Stimulated activated CD8-positive, alpha-beta memory T cell treated with anti-CD3 and anti-CD28 coated beads, Interleukin-4, amount 100 ng/mL, for 24 hours (primary cell): ENCODE measurements at places on chromosomes 12 and 14.

DNA sequence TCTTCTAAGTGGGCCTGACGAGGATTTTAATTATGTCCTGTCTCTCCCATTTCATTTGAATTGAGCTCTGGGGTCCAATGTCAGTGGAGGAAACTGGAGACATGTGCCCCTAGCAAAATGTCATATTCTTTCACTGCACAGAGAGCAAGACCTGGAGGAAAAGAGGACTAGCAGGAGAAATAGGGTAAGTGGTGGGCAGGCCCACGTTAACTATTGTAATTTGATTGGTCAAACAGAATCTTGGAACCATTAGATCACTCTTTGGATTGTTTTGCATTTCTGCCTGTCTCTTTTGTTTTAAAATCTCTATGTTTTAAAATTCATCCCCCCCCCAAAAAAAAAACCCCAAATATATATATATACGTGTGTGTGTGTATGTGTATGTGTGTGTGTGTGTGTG, 113.9 kb upstream of the PELI2 start:
- DNase-seq: no peak

DNA sequence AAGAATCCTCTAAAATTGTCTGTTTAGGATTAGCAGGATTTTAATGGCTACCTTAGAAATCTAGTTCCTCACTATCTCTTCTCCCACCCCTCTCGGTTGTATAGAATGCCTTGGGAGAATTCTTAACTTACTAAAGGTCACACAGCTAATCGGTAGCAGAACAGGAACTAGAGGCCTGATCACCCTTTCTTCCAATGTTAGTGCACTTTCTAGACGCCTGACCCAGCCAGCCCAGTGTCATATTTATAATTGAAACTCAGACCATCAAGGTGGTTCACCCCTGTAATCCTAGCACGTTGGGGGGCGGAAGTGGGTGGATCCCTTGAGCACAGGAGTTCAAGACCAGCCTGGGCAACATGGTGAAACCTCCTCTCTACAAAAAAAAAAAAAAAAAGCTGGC, 1.7 kb downstream of the TIGAR start:
- no peak for DNase-seq

- DNase-seq: no peak
Observed at GRCh38 chr12:28865776-28866175, 283.3 kb upstream of the FAR2 start.

DNA sequence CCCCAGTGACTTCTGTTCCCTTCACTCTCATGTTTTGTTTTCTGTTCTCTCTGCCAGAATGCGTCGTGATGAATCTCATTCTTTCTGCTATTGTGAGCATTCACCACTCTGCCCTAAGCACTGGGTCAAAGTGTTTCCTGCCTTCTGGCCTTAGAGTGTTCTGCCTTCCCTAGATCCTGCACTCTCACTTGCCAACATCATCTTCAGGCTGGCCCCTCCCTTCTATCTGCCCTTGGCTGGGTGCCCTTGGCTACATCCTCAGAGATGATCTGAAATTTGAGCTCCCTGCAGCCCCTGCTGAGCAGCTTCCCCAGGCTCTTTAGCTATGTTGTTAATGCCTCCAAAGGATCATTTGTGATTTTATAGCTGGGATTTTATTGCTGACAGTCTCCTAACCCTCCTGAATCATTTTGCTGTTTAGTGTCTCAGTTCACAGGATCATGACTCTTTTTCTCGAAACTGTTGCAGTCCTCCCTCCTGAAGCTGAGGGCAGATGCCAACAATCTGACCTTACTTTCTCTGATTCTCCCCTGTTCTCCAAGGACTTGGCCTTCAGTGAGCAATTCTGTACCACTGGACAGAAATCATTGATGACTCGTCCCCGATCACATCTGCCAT, 4.5 kb downstream of the DHRS2 start:
- no peak for DNase-seq

GRCh38 chr12:12521044-12521485, 41.6 kb downstream of the DUSP16 start:
- DNase-seq: no peak

GRCh38 chr14:60657456-60658210, 8.4 kb upstream of the SIX1 start:
- no peak for DNase-seq

DNA sequence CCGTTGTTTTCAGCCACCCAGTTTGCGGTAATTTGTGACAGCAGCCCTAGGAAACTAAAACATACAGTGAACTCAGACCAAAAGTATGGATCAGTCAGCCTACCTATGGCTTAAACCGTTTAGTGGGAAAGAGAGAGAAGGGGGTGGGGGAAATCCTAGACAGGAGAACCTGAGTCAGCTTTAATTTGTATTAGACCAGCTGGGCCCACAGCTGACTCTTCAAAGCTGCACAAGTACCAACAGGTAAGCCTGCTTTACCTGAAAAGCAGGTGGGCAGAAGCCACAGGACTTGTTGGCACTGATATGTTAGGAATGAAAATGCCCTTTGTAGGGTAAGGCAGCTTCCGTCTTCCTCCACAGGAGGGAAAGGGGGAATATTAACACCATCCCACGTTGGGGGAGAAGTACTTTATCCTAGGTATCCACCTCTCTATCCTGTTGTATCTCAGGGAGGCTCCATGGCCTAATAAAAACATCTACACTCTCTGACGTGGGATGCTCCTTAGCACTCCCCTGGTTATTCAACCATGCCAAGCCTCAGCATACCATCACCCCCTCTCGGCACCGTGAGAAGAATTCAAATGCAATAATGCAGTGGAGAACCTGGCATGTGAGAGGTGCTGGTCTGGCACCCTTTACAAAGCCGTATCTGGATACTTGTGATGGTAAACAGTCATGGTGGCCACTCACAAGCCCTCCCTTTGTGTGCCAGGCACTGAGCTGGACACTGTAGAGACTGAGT, 70.3 kb downstream of the STON2 start:
- no peak for DNase-seq

DNA sequence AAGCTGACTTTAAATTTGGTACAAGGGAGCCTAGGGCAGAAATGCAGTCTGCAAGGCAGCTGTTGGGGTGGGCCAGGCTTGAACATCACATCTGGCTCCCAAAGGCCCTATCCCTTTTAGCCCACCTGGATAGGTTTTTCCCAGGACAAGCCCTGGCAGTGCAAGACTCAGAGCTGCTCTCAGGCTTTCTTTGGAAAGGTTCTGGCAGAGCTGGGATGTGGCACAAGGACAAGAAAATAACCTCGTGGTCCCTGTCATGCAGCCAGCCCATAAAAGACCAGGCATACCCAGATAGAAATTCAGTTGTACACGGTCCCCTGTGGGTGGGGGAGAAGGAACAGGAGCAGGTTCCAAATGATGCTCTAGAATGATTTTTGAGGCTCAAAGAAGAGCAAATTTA, 206.9 kb downstream of the TTC7B start:
- DNase-seq: no peak

GRCh38 chr14:43789458-43789857, 717.6 kb downstream of the FSCB start:
- DNase-seq: no peak

GRCh38 chr14:52117111-52117832, 48.4 kb upstream of the NID2 start:
- no peak for DNase-seq

DNA sequence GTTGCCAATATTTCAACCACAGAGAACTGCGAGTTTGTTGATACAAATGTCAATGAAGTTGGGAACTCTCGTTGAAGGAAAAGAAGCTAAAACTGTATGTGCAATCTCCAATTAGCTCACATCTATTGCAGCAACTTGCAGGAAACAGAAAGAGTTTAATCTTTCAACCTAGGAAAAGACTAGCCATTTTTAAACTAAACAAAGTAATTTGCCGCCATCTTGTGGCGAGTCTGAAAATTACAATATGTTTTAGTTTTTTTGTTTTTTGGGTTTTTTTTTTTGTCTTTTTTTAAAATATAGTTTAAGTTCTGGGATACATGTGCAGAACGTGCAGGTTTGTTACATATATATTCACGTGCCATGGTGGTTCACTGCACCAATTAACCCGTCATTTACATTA, 131.2 kb upstream of the FOXG1 start:
- DNase-seq: no peak

DNA sequence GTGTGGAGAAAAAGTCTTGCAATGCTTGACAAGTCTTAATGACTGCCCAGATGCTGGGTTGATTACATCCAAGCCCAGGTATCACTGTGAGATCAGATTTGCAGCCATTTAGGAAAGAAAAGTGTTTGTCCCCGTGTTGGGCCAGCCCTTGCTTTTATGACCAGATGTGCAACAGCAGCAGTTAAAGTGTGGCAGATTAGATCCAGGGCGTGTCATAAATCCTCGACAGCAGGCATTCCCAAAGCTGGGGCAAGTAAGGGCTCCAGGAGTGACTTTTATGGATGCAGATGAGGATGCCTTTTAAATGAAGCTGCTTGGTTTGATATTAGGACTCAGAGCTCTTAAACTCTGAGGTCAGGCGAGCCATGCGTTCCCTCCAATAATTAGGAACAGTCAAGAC, 1.7 kb downstream of the SMOC1 start:
- DNase-seq: no peak

GRCh38 chr14:53016919-53017318, 66.1 kb upstream of the FERMT2 start:
- no peak for DNase-seq

- no peak for DNase-seq
Observed at GRCh38 chr12:1013618-1014489, 22.8 kb downstream of the ERC1 start.

GRCh38 chr14:104200106-104200505, 61.7 kb downstream of the KIF26A start:
- no peak for DNase-seq

DNA sequence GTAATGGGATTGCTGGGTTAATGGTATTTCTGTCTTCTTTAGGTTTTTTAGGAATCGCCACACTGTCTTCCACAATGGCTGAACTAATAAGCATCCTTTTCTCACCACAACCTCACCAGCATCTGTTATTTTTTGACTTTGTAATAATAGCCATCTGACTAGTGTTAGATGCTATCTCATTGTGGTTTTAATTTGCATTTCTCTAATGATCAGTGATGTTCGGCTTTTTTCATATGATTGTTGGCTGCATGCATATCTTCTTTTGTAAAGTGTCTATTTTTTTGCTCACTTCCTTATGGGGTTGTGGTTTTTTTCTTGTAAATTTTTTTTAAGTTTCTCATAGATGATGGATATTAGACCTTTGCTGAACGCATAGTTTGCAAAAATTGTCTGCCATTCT, 377.9 kb downstream of the GALC start:
- no peak for DNase-seq

DNA sequence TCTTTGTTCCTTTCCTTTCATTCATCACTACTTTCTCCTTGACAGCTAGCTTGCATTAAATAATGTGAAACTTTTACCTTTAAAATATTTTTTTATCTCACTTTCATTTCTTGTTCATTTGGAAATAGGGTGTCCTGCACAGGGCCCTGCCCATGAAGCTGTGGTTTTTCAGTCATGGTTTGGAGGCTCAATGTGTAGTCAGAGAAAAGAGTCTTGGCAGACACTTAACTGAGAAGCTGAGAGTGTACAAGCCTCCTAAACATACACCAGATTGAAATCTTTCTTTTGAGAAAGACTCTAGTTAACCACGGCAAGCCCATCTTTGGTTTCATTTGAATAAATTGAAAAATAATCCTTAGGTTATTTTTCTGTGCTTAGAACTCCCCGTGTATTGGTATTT, 74.2 kb downstream of the KICS2 start:
- DNase-seq: no peak

- no peak for DNase-seq
Observed at GRCh38 chr12:94550964-94551363, 91.3 kb upstream of the CEP83 start.

GRCh38 chr12:105382771-105383622, 52.5 kb downstream of the C12orf75 start:
- DNase-seq: no peak
